ENCODE measurements at places on chromosomes 5 and 9.

DNA sequence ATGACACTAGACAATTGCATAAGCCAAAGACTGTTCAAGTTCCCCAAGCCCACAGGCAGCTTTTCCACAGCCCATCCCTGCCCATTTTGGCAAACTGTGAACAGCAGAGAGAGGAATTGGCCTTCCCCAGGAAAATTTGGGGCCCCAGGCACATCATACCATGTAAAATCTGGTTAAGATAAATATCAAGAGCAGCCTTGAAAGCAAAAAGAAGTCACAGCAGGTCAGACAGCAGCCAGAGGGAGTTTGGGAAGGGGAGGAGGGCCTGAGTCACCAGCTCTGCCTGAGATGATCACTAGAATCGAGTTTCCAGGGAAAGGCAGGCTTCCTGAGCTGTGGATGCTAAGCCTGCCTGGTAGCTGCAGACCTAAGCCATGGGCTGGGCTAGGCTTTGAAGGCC lies 179.2 kb downstream of the RFK start:
- DNase-seq: no peak

- no peak for DNase-seq
Observed at GRCh38 chr5:143717400-143717799, 94.6 kb upstream of the HMHB1 start.

DNA sequence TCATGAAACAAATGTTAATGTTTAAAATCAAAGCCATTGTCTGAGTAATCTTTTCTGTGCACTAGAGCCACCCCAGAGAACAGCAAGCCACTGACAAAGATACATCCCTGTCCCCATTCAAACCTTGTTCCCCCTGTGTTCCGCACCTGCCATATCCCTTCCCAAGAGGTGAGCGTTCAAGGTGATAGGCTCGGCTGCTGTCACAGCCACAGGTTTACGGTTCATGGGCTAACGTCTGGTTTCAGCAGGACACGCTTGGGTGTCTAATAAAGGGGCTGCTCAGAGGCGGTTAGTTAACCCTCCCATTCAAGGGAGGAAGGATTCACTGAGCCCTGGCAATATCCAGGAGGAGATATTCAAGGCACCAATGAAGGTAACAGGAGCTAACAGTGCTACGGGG lies 24.5 kb upstream of the LAMC3 start:
- DNase-seq: no peak

GRCh38 chr5:204966-205670 lies 12.8 kb downstream of the CCDC127 start:
- no peak for DNase-seq

- DNase-seq: no peak
Observed at GRCh38 chr5:116091416-116091815, 6.6 kb downstream of the COMMD10 start.

GRCh38 chr9:11318946-11319345 lies 706.1 kb upstream of the PTPRD start:
- no peak for DNase-seq

GRCh38 chr5:158450751-158451171 lies 591.8 kb upstream of the CLINT1 start:
- no peak for DNase-seq

- DNase-seq: no peak
Observed at GRCh38 chr9:65432722-65433323, 147.8 kb upstream of the FOXD4L5 start.
